Stimulated activated CD4-positive, alpha-beta T cell treated with anti-CD3 and anti-CD28 coated beads, Interleukin-1b, Interleukin-23, amount 100 ng/mL, for 24 hours (primary cell): ENCODE measurements at places on chromosomes 4 and X.

GRCh38 chrX:71235482-71235881, 12.5 kb downstream of the GJB1 start:
- no peak for DNase-seq

DNA sequence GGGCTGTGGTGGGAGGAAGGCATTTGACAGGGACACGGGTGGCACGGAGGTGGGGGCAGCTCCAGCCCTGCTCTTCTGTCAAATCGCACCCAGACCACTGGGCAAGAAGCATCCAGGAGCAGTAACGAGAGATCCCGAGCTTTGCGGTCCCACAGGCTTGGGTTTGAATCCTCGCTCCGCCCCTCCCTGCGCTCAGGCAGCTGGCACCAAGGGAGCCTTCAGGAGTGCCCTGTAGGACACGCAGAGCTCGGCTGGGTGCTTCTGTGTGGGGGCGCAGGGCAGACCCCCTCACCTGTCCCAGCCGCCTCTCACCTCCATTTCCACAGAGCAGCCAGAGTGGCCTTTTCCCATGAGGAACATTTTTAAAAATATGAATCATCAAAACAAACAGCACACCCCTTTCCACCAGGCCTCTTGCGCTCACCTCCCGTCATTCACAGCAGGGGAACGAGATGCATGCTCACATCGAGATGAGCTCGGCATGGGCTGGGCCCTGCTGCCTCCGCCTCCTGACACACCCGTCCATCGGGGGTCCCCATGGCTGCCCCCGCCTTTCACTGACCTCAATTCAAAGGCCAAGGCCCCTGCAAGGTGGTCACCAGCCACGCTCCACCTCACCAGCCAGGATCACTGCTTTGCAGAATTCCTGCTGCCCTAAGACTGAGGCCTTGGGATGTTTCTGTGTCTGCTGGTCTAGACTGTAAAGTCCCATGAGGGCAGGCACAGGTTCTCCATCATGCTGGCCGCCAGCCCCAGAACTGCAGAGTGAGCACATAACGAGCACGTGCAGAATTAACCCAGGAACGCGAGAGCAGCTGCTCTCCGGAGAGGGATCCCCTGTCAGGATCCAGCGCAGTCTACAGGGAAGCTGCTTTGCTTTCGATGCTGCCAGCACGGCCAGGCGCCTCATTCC, 52.7 kb downstream of the ACOX3 start:
- no peak for DNase-seq

- no peak for DNase-seq
Observed at GRCh38 chr4:54231768-54232688, 2.9 kb downstream of the PDGFRA start.

DNA sequence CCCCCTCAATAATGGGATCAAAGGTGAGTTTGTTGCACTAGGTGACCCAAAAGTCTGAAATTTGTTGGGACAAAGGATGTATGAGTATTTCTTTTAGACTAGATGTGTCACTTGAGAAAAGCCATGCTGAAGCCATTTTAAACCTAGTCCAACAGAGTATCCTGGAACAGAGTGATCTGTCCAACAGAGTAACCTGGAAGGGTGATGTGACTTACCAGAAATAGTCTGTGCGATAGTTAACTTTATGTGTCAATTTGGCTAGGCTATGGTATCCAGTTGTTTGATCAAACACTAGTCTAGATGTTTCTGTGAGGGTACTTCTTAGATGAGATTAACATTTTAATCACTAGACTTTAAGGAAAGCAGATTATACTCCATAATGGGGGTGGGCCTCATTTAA, 154.5 kb downstream of the PARM1 start:
- no peak for DNase-seq

- DNase-seq: no peak
Observed at GRCh38 chr4:33162122-33162521, 2442.0 kb downstream of the PCDH7 start.

DNA sequence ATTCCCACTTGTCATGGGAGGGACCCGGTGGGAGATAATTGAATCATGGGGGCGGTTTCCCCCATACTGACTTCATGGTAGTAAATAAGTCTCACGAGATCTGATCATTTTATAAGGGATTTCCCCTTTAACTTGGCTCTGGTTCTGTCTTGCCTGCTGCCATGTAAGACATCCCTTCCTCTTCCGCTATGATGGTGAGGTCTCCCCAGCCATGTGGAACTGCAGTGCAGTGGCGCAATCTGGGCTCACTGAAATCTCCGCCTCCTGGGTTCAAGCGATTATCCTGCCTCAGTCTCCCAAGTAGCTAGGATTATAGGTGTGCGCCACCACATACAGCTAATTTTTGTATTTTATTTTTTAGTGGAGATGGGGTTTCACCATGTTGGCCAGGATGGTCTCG, 2.9 kb downstream of the HPGDS start:
- DNase-seq: no peak

DNA sequence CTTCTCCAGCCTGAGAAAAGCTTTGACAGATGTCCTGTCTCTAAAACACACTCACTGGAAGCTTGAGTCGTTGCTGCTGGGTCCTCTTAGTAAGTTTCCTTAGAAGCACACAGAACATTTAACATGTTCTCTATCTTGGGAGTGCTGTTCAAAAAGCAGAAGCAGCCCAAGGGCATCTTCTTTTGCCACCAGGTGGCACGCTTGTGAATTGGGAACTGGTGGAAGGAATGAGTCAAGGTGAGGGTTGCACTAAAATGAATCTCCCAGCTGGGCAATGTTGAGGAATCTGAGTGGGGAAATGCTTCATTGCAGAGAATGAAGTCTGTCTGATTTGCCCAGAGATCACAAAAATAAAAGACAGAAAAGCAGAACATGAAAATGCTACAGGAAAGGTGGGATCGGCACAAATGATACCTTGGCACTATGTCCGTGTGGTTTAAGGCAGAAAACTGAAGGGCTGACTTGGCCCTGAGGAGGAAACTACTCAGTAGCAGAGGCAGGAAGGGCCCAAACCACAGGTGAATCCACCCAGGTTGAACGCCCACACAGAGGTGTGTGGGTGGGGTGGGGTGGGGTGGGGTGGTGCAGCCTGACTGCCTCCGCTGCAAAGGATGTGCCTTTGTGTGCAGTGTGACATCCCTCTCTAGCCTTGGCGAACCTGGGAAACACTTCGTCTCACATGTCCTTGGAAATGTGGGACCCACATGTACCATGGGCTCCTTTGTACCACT, 26.0 kb downstream of the KIT start:
- DNase-seq: peak; percentile 24
